ENCODE measurements at places on chromosomes 1 and 21.

GRCh38 chr1:59505596-59506028 is 208.7 kb downstream of the FGGY start:
- DNase-seq: no peak

DNA sequence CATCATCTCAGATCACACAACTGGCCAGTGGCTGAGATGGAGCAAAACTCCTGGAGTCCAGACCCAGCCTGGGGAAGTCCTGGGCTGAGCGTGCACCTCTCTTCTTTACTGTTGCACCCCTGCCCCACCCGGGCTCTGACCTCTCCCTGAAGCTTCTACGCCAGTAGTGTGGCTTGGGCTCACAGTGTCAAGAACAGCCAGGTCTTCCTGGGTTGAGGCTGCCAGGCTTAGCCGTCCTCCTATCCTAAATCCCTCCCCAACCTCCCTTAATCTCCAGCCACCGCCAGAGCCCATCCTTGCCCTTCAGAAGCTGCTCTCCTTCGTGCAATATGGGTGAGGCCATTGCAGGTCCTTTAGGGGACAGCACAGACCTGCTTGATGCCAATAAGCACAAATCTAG is 399.2 kb upstream of the VAMP3 start:
- no peak for DNase-seq

DNA sequence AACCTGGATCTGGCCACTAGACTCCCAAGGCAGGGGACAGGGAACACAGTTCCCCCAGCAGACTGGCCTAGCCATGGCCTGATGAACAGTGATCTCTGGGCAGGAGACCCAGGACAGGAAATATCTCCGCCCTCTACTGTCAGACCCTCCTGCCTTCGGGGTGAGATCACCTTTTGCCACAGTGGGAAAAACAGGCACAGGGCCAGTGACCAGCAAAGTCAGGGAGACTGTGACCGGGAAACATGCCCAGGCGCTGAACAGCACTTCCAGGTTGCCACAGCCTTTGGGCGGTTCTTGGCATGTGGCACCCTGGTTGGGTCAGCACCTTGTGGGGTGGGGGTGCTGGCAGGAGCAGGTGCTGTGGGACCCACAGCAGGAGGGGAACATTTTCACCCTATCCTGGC is 8.9 kb upstream of the ZNF669 start:
- DNase-seq: no peak

DNA sequence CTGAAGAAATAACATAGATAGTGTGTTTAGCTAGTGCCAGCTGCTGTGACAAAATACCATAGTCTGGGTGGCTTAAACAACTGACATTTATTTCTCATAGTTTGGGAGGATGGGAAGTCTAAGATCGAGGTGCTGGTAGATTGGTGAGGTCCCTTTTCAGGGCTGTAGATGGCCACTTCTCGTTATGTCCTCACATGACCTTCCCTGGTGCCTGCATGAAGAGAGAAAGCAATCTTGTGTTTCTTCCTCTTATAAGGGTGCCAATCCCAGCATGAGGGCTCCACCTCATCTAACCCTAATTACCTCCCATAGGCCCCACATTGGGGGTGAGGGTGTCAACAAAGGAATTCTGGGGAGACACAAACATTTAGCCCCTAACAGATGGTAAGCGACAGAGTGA is 9.3 kb downstream of the MTARC2 start:
- no peak for DNase-seq

- no peak for DNase-seq
Measured at GRCh38 chr1:185401019-185401418, 84.0 kb upstream of the IVNS1ABP start.

DNA sequence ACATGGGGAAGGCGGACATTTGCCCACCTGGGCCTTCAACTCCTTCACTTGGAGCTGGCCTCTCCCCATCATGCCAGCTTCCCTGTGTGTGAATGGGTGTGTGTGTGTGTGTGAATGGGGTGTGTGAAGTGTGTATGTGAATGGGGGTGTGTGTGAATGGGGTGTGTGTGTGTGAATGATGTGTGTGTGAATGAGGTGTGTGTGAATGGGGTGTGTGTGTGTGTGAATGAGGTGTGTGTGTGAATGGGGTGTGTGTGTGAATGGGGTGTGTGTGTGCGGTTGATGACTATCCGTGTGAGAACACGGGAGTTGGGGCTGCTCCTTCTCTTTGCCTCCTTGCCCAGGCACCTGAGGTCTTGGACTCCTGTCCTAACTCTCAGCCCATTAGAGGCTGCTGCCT is 9.6 kb downstream of the MFSD2A start:
- DNase-seq: no peak

- no peak for DNase-seq
Measured at GRCh38 chr1:53378932-53379661, 51.2 kb upstream of the LRP8 start.

DNA sequence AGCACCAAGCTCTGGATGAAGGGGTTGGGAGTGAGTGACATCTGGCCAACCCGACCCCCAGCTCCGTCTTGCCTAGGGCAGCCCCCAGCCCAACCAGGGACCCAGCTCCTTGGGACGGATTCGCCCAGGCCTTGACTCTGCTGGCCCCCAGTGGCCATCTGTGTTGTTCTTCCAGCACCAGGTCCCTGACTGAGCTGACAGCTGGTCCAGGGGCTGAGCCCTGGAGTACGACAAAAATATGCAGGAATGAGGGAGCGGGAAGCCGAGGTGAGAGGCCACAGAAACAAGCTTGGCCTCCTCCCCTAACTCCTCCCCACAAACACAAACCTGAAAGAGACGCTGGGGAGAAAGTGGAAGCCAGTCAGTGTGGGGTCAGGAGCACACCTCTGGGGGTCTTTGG is 55.0 kb upstream of the PAX7 start:
- no peak for DNase-seq
